Renal cortex interstitium (tissue), 15 donors: ENCODE measurements at places on chromosomes 12 and 14.
A peak's percentile ranks its signal among the peaks of the same experiment; 100 is the strongest.

DNA sequence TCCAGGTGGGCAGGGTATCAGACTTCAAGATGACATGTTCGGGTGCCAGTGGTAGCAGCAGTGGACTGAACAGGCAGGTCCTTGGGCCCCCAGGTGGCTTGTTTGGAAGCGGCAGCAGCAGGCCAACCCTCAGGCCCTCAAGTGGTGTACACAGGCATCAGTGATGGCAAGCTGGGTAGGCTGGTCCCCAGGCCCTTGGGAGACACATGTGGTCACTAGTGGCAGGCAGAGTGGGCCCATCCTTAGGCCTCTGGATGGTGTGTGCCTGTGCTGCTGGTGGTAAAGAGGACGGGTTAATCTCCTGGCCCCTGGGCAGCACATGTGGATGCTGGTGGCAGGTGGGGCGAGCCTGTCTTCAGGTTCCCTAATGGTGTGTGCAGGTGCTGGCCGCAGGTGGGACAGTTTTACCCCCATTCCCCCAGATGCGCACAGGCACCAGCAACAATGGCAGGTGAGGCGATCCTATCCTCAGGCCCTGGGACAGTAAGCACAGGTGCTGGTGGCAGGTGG is 8.0 kb downstream of the OAS2 start:
- no peak for DNase-seq

DNA sequence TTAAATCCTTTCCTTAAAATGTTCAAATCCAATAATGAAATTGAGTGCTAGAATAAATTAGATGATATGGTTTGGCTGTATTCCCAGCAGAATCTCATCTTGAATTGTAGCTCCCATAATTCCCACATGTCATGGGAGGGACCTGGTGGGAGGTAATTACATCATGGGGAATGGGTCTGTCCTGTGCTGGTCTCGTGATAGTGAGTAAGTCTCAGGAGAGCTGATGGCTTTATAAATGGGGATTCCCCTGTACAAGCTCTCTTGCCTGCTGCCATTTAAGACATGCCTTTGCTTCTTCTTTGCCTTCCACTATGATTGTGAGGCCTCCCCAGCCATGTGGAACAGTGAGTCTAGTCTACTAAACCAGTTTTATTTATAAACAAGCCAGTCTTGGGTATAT is 508.5 kb downstream of the ETNK1 start:
- no peak for DNase-seq

GRCh38 chr12:2403221-2403976 is 350.6 kb downstream of the CACNA1C start:
- no peak for DNase-seq

GRCh38 chr12:101186291-101186690 is 23.7 kb downstream of the SLC5A8 start:
- no peak for DNase-seq

DNA sequence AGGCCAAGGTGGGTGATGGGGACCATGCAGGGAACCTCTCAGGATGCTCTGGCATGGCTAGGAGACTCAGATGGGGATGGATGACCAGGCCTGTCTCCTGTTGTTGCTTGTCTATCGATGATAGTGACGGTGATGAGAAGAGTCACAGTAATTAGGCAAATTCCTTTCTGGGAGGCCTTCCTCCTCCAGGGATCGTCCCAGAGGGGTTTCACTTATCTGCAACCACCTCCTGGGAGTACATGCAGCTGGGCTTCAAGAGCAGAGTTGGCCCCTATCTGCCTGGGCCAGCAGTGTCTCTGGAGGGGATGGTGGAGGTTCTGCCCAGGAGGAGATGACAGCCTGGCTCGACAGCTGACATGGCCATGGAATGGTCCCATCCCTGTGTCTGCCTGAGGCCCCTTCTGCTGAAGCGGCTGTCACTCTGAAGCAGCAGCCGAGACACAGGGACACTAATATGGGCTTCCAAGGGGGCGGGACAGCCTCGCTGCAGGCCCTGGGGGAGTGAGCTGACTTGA is 27.5 kb upstream of the OAS1 start:
- no peak for DNase-seq

DNA sequence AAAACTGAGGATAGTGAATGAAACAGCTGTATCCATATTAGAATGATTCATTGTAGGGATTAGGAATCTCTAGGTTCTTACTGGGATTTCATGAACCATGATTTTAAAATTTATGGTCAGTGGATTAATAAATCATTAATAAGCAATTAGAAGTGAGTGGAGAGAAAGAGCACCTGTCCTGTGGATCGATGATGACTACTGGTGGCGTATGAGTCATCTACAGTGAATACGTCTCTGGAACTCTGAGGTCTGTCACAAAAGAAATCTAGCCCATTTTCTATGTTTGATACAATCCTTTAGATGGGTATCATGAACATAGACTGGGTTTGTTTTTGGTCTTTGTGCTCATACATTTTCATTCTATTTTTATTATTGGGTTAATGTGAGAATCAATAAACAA is 77.3 kb upstream of the RTL1 start:
- no peak for DNase-seq

DNA sequence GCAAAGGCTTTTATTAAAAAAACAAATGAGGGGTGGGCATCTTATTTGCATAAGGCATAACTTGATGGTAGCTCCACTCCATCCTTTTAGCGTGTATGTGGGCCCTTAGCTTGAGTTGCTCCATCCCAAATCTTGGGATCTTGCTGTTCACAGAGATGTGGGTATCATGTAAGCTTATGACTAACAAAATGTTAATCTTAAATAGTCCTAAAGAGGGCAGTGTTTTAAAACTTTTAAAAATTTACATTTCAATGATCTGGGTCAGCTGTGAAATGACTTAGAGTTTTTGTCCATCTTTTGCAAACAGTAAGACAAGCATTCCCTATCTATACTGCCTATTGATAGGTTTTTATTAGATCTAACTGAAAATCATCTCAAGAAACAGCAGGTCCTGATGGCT is 86.0 kb downstream of the SLCO1A2 start:
- DNase-seq = no peak

DNA sequence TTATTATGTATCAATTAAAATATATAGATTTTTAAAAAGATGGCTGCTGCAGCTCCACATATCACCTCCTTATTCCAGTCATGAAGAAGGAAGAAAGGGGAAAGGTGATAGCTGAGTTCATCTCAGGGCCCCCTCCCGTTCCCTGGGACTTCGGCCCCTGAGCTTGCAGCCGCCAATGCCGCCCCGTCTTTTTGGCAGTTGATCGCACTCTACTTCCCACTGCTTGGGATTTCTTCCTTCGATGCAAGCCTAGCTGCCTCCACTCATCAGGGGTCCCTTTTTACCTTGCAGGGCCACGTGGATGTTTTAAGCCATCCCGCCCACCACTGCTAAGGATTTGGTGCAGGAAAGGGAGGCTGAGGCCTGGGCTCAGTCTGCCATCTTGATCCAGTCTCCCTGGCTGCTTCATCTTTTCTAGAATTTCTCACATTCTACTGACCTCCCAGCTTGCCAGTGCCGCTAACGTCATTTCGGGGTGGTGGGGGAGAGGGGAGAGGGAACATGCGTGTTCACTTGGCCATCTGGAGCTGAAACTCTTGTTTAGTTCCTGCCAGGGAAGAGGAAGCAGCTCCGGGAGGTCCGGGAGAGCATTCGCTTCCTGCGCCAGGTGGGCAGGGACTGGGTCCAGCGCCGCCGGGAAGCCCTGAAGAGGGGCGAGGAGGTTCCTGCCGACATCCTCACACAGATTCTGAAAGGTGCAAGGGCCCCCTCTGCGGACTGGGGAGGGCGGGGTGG is 31.3 kb downstream of the CYP46A1 start:
- no peak for DNase-seq

DNA sequence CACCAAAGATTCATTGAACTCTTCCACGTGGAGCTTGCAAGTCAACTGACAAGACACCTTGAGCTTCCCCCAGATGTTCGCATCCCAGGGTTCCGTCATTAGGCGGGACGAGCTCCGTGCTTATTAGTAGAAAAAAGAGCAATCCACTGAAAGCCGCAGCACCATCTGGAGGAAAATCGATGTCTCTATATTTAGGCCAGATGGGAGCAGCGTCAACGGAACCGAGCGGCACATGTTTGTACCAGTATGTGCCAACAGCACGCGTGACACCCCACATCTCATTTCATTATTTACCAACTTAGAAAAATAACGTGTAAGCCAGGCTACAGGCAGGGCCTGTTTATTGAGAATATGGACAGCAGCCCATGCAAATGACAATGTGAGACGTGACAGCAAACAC is 45.8 kb upstream of the TMEM132D start:
- no peak for DNase-seq

- DNase-seq = no peak
Observed at GRCh38 chr12:12880537-12880936, 10.8 kb upstream of the GPRC5A start.

- no peak for DNase-seq
Observed at GRCh38 chr14:20848955-20849570, 42.1 kb upstream of the RNASE3 start.

DNA sequence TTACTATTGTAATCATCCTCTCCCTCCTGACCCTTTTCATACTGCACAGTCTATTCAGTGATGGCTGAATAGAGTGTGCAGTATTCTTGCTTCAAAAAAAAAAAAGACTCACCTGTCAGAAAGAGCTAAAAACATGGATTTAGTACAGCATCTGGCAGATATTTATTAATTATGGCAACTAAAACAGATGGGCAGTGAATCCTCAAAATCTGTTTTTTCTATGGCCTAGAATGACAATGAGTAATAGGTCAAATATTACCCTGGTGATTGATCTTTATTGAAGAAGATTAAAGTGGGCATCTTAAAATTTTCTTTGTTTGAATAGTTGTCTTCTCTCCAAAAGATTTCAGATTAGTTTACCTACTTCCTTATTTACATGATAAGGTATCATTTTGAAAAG is 543.6 kb downstream of the FOXG1 start:
- no peak for DNase-seq

DNA sequence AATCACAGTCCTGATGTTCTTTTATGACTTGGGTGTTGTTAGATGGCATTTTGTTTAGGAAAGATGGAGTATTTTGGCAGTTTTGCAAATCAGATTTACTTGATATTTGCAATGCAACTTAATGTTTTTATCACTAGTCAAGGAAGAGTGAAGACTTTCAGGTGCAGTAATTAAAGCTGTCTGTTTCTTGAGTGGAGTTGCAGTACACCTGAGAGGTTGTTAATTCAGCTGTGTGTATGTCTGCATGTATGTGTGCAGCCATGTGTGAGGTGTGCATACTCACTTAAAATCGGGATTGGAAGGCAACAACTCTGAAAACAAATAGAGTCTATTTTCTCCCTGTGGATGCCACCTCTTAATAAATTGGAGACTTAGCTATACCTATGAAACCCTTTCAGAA is 94.5 kb downstream of the RMST start:
- no peak for DNase-seq

DNA sequence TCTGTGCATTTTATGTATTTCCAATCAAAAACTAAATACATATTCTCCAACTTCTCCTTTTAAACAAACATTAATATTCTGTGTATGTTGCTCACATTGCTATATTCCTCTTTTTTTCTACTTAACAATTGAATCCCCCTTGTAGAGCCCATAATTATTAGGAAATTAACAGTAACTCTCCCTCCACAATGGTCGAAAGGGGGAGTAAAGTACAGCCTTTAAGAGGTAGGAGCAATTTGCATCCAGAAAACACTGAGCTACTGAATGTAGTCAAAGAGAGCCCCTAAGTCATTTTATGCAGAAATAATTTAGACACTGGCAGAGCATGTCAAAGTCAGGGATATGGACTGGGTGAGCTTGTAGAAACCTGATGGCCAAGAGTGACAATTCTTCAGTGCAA is 57.2 kb upstream of the SCN8A start:
- peak; percentile 12 for DNase-seq

- no peak for DNase-seq
Observed at GRCh38 chr14:57831981-57832380, 33.9 kb downstream of the SLC35F4 start.

GRCh38 chr14:53450871-53451270 is 297.7 kb upstream of the DDHD1 start:
- no peak for DNase-seq

GRCh38 chr14:54593860-54594259 is 26.9 kb downstream of the SAMD4A start:
- DNase-seq = no peak

GRCh38 chr14:23601424-23601823 is 22.8 kb upstream of the JPH4 start:
- no peak for DNase-seq

DNA sequence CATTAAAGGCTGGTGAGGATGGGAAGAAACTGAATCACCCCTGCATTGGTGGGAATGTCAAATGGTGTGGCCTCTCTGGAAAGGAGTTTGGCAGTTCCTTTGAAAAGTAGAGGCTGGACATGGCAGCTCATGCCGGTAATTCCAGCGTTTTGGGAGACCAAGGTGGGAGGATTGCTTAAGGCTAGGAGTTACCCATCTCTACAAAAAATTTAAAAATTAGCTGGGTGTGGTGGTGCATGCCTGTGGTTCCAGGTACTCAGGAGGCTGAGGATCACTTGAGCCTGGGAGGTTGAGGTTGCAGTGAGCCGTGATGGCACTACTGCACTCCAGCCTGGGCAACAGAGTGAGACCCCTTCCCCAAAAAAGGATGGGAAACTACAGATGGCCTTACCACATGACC is 93.7 kb downstream of the RIN3 start:
- no peak for DNase-seq

DNA sequence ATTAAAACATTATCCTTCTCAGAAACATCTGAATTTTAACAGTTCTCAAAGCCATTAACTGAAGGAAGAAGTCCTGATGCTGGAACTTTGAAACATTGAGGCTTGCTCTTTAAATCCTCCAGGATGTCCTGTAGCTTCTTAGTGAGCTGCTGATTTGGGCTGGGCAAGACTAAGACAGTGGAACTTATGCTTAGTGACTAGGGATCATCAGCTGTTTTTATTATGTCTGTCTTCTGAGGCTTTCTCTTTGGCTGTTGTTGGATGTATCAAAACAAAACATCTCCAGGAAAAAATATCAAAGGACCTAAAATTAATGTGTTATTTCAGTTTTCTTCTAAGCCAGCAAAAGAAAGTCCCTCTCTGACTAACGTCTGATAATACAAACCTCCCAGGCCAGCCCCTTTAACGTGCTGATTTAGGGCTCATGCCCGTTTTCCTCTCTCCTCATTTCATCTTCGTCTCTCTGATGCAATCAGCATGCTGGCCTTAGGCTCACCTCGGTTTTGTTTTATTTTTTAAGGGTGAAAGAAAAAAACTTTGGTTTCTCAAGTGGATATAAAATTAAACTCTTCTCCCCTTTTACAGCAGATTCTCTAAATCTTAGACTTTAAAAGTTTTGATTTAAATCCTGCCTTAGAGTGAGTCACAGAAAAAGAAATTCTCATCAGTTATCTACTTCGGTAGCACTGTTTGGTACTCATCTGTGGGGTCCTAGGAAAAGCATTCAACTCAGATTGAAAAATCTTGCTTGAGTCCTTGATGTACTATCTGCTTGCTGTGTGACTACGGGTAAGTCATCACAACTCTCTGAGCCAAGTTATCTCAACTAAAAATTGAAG is 106.2 kb upstream of the CCDC91 start:
- DNase-seq = no peak

DNA sequence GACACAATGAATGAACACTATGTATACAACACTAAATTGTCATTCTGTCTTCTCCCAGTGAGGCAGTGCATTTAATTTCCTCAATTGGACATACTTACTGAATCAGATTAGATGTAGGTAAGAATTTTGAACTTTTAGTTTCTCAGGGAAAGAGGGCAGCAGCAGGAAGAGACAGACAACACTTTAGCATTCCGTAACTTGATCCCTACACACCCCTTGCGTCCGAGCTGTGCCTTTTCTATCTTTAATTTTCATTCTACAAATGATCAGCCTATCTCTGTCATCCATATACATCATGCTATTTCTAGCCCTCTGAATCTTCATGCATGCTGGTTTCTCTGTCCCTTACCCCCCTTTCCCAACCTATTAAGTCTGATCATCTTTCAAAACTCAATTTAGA is 358.0 kb upstream of the RPL10L start:
- no peak for DNase-seq
